ENCODE measurements at places on chromosomes 13 and 19. TPM values are rescaled to one million over a fixed set of nuclear protein-coding genes. Genes with fewer than 3 reads are reported as not detected.

The UGGT2 gene
- 43.9 TPM for total RNA-seq

The CEACAM3 gene
- total RNA-seq, result not detected

The TEX29 gene
- not detected for total RNA-seq

The TEKTIP1 gene
- not detected for total RNA-seq

The RGL3 gene
- total RNA-seq, result 2.1 TPM

The NOTCH3 gene
- 2.9 TPM for total RNA-seq

The LMTK3 gene
- 0.61 TPM for total RNA-seq

The CLIP3 gene
- 1.9 TPM for total RNA-seq

The BICRA gene
- total RNA-seq, result 5.0 TPM

The SLC1A6 gene
- total RNA-seq, result not detected

The WTIP gene
- total RNA-seq, result 34.4 TPM

The CCNA1 gene
- 55.2 TPM for total RNA-seq

The IZUMO2 gene
- not detected for total RNA-seq

The ADPRHL1 gene
- under 0.01 TPM for total RNA-seq

The C1QTNF9 gene
- not detected for total RNA-seq
